RCC 7860 (cell line): ENCODE measurements at places on chromosomes 3 and 15.

DNA sequence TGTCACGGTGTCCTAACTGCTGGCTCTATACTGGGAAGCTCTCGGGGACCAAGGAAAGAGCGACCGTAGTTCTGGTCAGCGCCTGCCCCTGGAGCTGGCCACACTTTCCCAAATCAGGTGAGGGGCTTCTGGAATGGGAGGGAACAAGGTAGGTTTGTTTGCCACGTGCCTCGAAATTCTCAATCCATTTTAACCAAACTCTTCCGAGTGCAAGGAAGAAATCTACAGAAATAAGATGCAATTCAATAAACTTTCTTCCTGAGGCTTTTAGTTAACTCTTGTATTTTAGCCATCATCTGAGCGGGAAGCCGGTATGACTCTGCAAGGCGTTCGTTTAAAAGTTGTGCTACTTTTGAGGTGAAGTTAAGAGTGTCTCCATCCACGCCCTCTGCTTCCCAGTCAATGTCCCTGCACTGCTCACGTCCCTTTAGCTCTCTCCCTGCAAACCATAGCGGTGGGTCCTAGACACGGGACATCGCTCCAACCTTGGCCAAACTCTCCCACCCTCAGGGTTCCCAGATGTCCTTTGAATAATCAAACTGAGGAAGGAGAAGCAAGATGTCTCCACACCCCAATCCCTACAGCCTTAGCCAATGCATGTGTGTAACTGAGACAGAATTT is 597 bp downstream of the AGTR1 start:
- DNase-seq: no peak

DNA sequence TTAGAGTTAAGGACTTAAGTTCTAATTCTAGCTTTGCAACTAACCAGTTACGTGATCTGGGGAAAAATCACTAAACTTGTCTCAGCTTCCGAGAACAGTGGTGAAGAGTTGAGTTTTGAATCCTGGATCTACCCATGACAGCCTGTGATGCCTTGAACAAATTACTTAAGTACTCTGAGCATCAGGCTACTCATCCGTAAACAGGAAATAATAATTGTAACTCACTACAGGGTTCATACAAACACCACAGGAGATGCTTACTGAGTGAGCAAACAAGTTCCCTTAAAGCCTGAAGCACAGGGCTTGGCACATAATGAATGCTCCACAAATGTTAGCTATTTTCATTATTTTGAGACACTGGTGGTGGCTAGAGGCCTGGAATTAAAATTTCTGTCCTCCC is 158.8 kb downstream of the ERC2 start:
- DNase-seq: no peak

DNA sequence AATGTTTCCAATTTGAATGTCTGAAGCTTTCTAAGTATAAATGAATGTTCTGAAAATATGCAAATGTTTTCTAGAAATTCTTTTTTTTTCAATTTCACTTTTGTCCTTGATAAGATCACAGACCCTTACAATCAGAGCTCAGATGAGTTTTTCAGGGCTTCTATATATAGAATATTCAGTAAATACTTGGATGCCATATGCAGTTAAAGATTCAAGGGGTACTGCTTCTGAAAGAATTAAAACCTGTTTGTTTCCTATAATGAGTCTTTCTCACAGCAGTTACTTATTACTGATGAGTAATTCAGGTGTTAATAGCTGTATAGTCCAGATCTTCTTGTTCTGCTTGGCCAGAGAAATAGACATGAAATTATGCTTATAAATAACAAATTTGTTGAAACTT is 812.6 kb downstream of the ZPLD1 start:
- no peak for DNase-seq

- DNase-seq: peak; percentile 24
These were observed 513 bp downstream of the VGLL4 start for GRCh38 chr3:11643201-11643603.

DNA sequence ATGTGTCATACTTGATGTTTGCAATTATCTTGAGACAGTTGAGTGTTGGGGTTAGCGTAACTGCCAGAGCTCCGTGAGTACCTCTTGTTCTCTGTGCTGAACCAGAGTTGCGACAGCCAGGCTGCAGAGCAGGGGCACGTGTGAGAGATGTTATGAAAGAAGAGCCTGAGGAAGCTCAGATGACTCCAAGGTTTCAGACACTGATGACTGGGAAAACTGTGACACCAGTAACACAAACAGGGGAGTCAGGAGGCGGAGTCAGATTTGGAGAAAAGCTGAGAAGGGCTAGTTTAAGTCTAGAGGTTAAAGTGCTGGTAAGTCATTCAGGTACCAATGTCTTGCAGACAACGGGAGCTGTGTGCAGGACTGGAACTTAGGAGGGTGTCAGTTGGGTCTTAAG is 45.0 kb downstream of the BLM start:
- DNase-seq: peak; percentile 2

GRCh38 chr15:97745481-97746071 is 214.9 kb upstream of the ARRDC4 start:
- DNase-seq: peak; percentile 6

- no peak for DNase-seq
These were observed 202.6 kb downstream of the PDCD6IP start for GRCh38 chr3:34001022-34001421.

- peak; percentile 47 for DNase-seq
These were observed 570 bp downstream of the PCNP start for GRCh38 chr3:101574388-101575112.

DNA sequence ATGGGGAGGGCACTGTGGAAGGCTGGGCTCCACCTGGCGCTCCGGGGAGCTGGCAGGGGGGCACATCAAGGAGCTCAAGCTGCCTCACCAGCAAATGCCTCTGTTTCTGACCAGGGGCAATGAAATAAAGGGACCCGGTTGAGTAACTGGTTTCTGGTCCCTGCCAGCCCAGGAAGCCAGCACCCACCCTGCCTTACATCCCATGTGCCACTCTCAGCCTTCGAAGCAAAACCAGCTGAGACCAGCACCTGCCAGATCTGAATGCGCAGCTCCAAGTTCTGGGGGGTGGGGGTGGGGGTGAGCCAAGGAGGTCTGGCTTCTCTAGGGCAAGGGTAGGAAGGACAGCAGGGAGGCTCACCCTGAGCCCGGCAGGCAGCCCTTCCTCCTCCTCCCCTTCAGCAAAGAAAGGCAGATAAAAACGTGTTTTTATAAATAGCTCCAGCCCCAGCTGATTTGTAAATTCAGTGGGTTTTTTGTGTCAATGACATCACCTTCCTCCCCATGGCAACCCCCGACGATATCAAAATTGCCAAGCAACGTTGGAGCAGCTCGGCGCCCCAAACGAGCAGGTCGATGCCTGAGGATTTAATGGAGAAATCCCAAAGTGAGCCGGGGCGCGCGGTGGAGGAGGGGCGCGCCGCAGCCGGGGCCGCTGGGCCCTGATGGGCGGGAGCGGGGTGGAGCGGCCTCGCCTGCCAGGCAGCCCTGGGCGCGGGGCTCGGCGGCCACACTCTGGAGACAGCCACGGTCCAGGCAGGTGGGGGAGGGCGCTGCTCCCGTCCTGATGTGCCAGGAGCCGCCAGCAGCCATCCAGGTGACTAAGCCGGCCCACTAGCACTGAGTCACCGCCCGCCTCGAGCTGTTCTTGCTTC is at the start of gene PAK6:
Gene PAK6 (plus strand): TSS at position 532 of the 872 bp plus-strand sequence. CDS start 25,723 bp downstream, outside the sequence.
- DNase-seq: peak; percentile 53

GRCh38 chr3:44989636-44990373 is 13.8 kb downstream of the EXOSC7 start:
- DNase-seq: no peak

DNA sequence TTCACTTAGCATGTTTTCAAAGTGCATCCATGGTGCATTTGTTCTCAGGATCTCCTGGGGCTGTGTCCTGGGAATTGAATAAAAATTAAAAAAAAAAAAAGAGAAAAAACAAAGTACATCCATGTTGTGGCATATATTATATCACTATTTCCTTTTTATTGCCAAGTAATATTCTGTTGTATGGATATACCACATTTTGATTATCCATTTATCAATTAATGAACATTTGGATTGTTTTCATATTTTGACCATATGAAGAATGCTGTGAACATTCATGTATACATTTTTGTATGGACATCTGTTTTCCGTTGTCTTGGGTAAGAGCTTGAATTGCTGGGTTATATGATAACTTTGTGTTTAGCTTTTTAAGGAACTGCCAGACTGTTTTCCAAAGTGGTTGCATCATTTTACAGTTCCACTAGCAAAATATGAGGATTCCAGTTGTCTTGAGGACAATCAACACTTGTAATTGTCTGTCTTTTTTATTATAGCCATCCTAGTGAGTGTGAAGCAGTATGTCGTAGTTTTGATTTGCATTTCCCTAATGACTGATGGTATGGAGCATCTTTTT is 44.5 kb downstream of the CTDSPL2 start:
- no peak for DNase-seq

DNA sequence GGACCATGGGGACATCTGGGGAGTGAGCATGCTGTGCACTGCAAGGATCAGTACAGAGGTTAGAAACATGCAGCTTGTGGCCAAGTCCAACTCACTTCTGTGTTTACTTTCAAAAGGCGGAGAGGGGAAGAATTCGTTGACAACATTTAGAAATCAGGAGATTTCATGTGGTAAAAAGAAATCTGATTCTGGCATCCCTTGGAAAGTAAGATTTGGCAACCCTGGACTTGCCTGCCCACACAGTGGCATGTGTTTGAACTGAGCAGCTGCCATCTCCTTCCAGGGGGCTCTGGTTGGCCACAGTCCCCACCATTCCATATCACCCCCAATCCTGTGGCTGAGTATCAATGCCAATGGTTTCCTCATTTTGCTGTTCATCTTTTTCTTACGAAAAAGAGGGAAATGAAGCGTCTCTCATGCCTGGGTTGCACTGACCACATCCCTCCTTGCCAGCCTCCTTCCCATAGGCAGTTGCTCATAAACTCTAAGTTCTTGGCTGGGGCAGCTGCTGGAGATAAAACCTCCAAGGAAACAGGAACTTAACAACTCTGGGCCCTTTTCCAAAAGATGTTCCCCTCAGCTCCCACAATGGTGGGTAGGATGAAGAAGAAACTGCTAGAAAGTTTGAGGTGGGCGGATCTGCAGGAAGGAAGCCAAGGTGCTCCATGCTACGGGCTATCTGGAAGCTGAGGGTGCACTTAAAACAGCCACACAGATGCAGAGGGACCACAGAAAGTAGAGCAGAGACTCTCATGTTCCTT is 29.2 kb downstream of the SLC6A11 start:
- no peak for DNase-seq

- no peak for DNase-seq
These were observed 921.3 kb downstream of the TUSC7 start for GRCh38 chr3:117630885-117631284.

GRCh38 chr15:67755264-67755663 is 70.0 kb upstream of the SKOR1 start:
- DNase-seq: no peak

GRCh38 chr3:115720983-115721382 is 97.7 kb downstream of the GAP43 start:
- no peak for DNase-seq

- DNase-seq: no peak
These were observed 18.9 kb downstream of the SLC6A11 start for GRCh38 chr3:10834951-10835350.

GRCh38 chr15:98380721-98381120 is 267.6 kb upstream of the IGF1R start:
- no peak for DNase-seq

GRCh38 chr3:135159681-135160247 is 364.7 kb downstream of the EPHB1 start:
- no peak for DNase-seq

- DNase-seq: peak; percentile 63
These were observed 35.5 kb upstream of the CGNL1 start for GRCh38 chr15:57340682-57341259.

DNA sequence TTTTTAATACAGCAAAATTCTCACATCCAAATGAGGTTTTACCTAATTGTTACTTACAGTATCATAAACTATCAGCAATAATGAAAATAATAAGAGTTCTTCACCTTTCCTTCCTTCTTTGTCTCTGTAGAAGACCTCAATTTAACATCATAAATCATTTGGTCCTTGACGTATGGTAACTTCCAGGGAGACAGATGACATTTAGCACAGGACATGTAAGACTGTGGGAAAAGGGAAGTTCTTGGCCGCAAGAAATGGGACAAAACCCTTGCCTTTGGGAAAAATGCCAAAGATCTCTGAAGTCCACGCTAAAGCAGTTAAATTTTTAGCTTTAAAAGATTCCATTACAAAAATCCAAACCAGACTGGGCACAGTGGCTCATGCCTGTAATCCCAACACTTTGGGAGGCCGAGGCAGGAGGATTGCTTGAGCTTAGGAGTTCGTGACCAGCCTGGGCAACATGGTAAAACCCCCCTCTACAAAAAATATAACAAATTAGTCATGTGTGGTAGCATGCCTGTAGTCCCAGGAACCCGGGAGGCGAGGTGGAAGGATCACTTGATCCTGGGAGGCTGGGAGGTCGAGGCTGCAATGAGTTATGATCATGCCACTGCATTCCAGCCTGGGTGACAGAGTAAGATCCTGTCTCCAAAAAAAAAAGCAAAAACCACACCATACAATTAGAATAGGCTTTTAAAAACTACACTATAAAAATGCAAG is 8.8 kb downstream of the PTPN9 start:
- no peak for DNase-seq

DNA sequence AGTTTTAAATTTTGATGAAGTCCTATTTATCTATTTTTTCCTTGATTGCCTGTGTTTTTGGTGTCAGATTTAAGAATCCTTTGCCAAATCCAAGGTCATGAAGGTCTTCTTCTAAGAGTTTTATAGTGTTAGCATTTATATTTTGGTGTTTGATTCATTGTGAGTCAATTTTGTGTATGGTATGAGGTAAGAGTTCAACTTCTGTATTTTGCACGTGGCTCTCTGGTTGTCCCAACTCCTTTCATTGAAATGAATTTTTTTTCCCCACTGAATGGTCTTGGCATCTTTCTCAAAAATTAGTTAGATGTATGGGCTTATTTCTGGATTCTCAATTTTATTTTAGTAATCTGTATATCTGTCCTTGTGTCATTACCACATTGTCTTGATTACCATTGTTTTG is 57.1 kb upstream of the STRIT1 start:
- DNase-seq: no peak

GRCh38 chr3:55180161-55180560 is 252.3 kb upstream of the LRTM1 start:
- no peak for DNase-seq

DNA sequence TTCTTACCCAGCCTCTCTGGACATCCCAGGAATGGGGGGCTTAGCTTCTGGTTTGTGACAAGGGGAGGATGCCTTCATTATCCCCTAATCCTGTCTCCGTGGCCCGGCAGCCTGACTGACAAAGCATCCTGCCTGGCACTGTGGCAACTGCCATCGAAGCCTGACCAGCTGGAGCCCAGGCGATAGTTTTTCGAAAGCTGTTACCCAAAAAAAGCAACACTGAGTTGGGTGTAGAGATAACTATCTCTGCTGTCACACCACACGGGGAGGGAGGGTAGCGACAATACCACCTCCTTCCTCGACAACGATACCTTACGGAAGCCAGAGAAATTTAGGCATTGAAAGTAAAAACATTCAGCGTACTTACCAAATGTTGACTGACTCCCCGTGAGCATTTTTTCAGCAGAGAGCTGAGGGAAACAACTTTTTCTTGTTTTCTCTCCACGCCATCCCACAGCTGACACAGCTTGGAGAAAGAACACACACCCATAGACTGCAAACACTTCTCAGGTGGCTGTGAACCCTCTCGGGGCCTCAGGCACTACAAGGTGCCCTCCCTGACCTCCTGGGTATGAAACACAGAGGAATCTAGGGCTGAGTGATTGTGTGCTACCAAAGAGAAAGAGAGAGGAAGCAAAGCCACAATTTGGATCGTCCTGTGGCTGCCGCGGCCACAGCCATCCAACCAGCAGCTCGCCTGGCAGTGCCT is 361.9 kb upstream of the ICE2 start:
- no peak for DNase-seq
